ENCODE measurements at places on chromosomes 6 and 20. TPM values are rescaled to one million over a fixed set of nuclear protein-coding genes. Genes with fewer than 3 reads are reported as not detected.
A peak's percentile ranks its signal among the peaks of the same experiment; 100 is the strongest.

- DNase-seq: no peak
These were observed 305.8 kb downstream of the TFAP2C start for GRCh38 chr20:56934888-56935287.

DNA sequence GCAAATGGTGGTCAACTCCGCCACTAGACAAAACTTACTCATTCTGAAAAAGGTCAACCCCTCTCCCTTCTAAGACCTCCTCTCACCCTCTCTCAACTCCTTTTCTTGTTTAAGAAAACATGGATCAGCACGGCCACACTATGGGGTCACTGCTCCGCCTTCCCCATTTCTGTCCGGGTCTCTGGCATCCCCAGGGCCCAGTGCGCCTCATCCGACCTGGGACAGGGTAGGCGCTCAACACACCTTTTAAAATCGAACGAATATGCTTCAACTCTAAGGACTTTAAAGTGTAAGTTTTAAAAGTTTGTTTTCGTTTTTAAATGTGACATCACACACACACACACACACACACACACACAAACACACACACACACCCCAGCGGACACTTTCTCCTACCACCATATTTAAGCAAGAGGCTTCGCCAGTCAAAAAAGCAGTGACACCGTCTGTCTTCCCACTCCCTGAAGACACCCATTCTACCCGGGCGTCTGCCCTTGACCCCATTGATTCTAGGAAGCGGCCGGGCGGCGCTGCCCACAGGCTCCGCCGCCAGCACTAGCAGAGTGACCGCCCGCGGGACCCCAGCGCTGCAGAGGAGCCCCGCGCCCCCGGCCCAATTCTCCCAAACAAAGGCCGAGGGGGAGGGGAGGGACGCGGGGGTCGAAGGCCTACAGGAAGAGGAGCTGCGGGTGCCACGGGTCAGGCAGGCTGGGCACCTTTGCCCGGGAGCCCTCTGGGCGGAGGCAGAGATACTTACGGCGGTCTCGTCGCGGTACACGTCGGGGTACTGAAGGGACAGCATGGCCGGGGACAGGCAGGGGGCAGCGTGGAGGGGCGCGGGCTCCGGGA lies 568 bp downstream of the PREP start:
- DNase-seq: peak; percentile 47

DNA sequence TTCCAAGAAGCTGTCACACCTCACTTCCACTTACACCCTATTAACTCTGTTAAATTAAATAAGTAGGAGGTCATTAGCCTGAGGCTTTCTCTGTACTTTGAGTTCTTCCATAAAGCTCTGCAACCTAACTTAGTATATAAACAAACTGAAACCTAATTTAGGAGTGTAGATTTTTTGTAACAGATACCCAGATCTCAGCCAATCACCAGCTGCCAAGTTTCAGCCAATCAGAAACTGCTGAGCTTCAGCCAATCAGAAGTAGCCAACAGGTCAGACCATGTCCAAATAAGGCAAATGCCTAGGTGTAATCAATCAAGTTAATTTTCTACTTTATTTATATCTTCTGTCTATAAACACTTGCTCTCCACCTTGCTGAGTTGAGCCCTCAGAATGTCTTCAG lies 142.7 kb upstream of the SULF2 start:
- DNase-seq: no peak

ULBP2 gene
- polyA plus RNA-seq: 1.0 TPM

GRCh38 chr20:48215536-48215935 lies 430.3 kb upstream of the SULF2 start:
- no peak for DNase-seq

GRCh38 chr6:121663292-121663810 lies 227.9 kb downstream of the GJA1 start:
- DNase-seq: no peak

GRCh38 chr6:116884530-116884929 lies 7.5 kb downstream of the RFX6 start:
- no peak for DNase-seq

LAMA5 gene
- polyA plus RNA-seq: 184 TPM

CDH4 gene
- polyA plus RNA-seq: 6.9 TPM

- DNase-seq: no peak
These were observed 22.0 kb upstream of the MAS1L start for GRCh38 chr6:29509711-29510110.

- DNase-seq: no peak
These were observed 149.9 kb downstream of the RPS12 start for GRCh38 chr6:132964101-132964867.

KCNB1 gene
- polyA plus RNA-seq: 0.39 TPM

DNA sequence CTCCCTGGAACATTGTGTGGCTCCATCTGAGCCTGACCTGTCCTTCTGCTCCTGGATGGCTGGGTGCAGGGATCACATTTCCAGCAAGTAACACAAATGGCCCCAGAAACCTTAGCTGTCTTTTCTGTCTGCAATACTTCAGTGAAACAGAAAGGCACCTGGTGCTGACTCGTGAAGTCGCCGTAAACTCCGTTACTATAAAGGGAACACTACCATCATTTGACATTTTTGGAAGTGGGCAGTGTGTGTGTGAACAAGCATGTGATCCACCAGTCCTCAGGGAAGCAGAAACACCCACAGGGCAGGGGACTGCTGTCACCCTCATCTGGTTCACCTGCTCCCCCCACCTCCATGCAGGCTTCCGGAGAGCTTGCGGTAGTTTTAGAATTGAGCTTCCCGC lies 23.9 kb downstream of the SERPINB6 start:
- DNase-seq: no peak

ABT1 gene
- polyA plus RNA-seq: 14.8 TPM

- DNase-seq: no peak
These were observed 1040.0 kb upstream of the MAP3K7 start for GRCh38 chr6:91626911-91627310.

- no peak for DNase-seq
These were observed 5.9 kb upstream of the CST3 start for GRCh38 chr20:23643659-23644058.

DNA sequence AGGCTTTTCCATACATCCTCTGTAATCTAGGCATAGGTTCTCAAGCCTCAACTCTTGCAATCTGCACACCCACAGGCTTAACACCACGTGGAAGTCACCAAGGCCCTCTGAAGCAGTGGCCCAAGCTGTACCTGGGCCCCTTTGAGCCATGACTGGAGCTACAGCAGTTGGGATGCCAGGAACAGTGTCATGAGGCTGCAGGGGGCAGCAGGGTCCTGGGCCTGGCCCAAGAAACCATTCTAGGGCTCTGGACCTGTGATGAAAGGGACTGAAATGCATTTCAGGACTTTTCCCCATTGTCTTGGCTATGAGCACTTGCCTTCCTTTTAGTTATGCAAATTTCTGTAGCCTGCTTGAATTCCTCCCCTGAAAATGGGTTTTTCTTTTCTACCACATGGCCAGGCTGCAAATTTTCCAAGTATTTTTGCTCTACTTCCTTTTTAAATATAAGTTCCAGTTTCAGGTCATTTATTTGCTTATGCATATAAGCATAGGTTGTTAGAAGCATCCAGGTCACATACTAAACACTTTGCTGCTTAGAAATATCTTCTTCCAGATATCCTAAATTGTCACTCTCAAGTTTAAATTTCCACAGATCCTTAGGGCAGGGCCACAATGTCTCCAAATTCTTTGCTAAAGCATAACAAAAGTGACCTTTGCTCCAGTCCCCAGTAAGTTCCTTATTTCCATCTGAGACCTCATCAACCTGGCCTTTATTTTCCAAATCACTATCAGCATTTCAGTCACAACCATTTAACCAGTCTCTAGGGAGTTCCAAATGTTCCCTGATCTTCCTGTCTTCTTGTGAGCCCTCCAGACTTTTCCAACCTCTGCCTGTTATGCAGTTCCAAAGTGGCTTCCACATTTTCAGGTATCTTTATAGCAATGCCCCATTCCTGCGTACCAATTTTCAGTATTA lies 48.6 kb upstream of the CD2AP start:
- no peak for DNase-seq

PI3 gene
- not detected for polyA plus RNA-seq

DNA sequence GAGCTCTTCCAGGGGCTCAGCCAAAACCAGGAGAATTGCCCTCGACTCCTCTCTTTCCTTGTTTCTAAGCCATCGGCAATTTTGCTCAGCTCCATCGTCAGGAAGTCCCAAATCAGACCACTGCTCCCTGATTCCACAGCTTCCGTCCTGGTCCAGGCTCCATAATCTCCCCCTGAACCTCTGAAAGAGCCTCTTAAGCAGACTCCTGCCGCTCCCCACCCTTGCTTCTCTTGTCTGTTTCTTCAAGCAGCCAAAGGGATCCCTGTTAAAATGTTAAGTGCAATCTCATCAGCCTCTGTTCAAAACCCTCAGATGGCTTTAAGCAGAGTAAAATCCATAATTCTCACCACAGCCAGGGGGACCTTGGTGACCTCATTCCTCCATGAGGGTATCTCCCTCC lies 244.7 kb upstream of the SPTLC3 start:
- no peak for DNase-seq

DNA sequence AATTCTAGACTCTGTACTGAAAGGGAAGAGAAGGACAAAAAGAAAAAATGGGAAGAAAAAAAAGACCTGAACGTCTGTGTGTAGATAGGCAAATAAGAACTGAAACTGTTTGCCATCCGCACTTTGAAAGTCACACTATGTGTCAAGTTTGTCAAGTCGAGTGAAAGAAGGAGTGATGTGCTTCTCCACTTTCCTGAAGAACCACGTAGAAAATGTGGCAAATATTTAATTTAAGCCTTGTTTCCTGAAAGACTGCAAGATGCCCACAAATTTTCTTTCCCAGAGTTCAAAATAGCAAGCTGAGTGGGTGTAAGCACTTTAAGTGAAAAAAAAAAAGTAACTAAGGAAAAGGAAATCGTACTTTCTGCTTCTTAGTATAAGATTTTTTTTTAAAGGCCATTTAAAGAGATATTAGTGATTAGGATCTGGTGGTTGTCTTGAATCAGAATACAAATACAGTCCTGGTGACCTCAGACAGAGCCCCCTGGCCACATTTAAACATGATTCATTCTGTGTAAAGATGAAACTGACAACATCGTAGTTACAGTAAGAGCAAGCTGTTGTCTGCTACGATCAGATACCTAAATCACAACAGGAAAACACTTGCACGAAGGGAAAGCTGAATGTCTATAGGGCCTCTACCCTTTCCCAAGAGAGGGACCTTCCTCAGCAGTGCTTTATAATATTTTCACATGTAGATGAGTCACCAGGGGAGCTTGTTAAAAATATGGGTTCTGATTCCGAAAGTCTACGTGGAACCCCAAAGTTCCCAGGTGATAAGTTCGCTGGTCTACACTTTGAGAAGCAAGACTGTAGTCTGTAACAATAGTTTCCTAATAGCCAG lies 102.3 kb downstream of the HIVEP2 start:
- DNase-seq: no peak

GPR63 gene
- polyA plus RNA-seq: 3.4 TPM

SLC17A3 gene
- 0.66 TPM for polyA plus RNA-seq

- DNase-seq: no peak
These were observed 116.8 kb downstream of the DNAH8 start for GRCh38 chr6:38831865-38832264.

- no peak for DNase-seq
These were observed 50.0 kb upstream of the PLEKHG1 start for GRCh38 chr6:150549674-150550101.

DNA sequence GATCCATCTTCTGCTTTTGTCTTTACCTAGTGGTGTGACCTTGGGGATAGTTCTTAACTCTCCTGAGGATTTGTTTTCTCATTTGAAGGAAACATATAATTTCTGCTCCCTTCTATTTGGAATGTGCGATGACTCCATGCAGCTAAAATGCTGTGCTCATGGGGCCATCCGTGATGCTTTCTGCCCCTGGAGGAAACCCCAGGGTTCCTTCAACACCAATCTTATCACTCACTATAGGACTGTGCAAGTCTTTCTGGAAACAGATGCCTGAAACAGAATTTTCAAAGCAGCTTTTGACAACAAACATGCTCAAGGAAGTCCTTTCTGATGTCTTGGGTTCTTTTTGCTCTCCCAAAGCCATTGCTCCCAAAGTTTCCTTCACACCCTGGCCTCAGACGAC lies 128.8 kb upstream of the GGTLC1 start:
- no peak for DNase-seq

- DNase-seq: no peak
These were observed 469.1 kb downstream of the DHX35 start for GRCh38 chr20:39431091-39431880.

- peak; percentile 35 for DNase-seq
These were observed 709 bp upstream of the ZNF76 start for GRCh38 chr6:35258858-35259193.

DNA sequence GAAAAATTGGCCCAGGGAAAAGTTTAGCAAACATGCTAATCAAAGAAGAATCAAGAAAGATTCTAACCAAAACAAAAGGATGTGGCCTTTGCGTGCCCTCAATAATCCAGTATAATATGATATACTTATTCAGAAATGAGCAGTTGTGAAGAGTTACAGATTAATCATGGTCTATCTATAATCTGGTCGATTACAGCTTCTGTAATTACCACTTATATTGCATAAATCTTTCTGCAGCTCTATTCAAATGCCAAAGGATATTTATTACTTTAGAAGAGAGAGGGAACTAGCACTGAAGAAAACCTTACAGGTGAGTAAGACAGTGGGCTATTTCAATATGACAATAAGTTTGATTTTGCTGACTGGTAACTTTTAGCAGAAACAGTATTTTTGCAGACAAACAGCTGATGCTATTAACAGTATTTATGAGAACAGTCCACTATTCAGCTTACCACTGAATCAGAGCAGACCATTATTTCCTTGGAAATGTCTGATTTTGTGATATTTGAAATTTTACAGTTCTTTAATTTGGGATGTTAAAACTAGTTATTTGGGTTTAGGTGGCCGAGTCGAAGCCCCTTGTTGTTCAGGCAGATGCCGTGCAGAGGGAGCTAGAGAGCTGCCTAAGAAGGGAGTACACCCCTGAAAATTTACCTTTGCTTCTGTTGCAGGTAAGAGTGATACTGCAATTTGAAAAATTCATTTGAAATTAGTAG lies 92.2 kb downstream of the CEP57L1 start:
- peak; percentile 42 for DNase-seq

GRCh38 chr6:41630946-41631345 lies 7.3 kb upstream of the MDFI start:
- no peak for DNase-seq

DNA sequence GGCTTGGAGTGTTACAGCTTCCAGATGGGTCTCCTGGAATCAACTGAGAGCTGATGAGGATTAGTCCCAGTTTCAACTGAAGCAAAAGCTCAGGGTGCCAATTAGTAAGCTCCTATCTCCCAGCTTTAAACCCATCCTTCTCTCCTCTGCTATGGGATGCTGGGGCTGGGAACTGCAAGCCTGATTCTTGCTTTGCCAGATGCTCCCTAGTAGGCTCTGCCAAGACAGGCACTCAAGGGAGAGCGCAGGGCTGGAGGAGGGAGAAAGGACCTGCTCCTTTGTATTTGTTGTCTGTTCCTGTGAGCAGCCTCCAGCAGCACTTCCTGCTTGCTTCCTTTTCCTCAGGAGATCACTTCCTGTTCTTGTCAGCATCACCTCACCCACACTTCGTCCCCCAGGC lies 309.7 kb downstream of the KIF16B start:
- no peak for DNase-seq

DSN1 gene
- polyA plus RNA-seq: 19.5 TPM

- DNase-seq: no peak
These were observed 898 bp downstream of the LAMA4 start for GRCh38 chr6:112253498-112253840.
